ENCODE measurements at places on chromosomes 11 and 22.

- no peak for DNase-seq
These were observed 121.1 kb downstream of the NXPE2 start for GRCh38 chr11:114799476-114799875.

- DNase-seq, result no peak
These were observed 22.3 kb upstream of the TMA7B start for GRCh38 chr22:39937906-39938305.

GRCh38 chr22:49011769-49012648 lies 815.7 kb downstream of the BRD1 start:
- DNase-seq, result no peak

DNA sequence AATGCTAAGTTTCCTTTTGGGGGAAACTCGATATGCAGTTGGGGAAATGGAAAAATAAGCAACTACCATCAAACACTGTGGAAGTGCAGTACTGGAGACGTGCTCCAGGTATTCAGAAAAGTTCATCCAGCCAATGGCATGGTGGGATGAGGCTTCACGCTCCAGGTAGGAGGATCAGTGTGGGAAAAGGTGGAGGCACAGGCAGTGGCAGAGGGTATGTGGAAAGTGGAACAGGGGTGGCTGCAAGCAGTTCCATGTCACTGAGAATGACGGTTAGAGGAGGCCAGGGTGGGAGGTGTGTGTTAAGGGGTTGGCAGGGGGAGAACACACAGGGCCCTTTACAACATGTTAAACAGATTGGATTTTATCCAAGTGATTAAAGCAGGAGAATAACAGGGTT lies 105.1 kb upstream of the NCAM1 start:
- no peak for DNase-seq

DNA sequence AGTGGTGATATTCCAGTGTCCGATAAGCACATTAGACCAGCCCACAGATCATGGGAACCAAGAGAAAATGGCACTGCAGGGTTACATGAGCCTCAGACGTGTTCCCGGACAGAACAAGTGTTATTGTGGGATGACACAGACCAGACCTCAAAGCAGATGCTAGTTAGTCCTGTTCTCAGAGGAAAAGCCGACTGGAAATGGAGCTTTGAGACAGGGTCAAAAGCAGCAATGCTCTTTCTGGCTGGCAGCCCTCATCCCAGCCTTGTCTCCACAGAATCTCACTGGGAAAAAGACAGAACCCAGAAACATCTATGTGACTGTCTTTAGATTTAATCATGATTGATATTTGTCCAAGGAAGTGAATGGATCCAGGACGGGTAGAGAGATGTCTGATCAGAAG lies 506.8 kb downstream of the INSC start:
- DNase-seq, result no peak
